Epithelial cell of proximal tubule (primary cell): ENCODE measurements at places on chromosomes 2 and 18. TPM values are rescaled to one million over a fixed set of nuclear protein-coding genes. Genes with fewer than 3 reads are reported as not detected.

- DNase-seq = no peak
Measured at GRCh38 chr2:235806986-235807750, 313.3 kb downstream of the AGAP1 start.

DNA sequence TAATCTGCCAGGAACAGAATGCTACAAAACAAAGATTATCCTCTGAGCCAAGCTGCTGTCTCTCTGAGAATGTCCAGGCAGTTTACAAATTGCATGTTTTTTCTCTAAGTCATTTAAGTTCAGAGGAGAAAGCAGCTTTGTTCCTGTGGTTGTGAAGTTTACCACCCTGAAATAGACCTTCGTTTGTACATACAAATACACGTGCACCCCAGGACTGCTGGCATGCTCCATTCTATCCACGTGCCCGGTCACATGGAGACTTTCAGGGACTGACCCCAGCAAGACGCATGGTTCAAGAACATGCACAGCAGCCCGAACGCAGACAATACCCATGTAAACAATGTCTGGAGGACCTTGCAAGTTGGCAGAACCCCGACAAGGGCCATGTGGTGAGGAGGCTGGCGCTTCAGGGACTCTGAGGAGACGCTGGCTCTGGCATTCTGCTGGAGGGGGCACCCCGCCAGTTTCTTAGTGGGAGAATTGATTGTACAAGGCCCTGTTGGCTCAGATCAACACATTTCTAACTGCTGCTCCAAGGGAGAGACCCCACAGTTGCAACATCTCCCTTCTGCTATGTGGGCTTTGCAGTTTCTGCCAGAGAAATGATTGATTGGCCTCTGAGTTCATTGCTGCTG is 33.3 kb downstream of the FAM178B start:
- DNase-seq = no peak

DNA sequence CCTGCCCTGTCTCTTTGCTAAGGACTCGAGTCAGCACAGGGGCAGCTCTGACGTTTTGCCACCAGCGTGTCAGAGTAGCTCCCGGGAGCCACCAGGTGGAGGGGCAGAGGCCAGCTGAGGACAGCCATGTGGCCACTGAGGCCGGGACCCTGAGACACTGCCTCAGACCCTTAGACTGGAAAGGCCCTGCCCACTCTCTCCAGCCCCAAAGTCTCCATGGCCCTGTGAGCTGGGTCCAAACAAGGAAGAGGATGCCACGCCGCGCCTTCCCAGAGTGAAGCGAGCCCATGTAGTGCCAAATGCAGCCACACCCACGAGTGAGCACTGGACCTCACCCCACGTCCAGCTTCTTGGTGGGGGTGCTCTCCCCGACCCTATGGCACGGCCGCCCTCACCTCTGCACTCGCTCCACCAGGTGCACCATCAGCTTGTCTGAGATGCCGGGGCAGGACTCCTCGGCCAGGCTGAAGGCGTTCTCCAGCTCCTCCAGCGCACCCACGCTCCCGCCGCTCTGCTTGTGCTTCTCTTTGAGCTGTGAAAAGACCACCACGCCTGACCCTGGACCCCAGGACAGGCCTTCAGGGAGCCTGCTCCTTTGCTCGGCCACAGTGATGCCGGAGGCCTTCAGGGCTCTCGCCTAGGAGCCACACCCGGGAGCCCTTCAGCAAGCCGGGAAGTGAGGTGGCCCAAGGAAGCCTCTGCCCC is 12.2 kb downstream of the STK25 start:
- DNase-seq = no peak

GRCh38 chr2:26400723-26401122 is 997 bp upstream of the DRC1 start:
- no peak for DNase-seq

DNA sequence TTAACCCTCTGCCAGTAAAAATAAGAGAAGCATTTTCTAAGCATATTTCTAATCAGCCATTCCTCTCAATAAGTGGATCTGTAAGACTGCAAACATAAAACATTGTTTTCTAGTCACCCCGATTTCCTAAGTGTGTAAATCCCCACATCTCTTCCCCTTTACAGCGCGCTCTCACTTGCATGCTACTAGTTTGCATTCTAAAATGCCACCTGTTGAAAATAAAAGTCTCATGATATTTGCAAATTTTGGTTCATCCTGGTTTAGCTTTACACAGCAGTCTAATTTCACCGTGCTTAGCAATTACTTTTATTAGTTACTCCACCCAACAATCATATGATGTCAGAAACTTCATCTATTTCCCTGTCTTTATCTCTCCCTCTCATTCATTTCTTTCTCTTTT is 1230.7 kb upstream of the ZEB2 start:
- no peak for DNase-seq

DNA sequence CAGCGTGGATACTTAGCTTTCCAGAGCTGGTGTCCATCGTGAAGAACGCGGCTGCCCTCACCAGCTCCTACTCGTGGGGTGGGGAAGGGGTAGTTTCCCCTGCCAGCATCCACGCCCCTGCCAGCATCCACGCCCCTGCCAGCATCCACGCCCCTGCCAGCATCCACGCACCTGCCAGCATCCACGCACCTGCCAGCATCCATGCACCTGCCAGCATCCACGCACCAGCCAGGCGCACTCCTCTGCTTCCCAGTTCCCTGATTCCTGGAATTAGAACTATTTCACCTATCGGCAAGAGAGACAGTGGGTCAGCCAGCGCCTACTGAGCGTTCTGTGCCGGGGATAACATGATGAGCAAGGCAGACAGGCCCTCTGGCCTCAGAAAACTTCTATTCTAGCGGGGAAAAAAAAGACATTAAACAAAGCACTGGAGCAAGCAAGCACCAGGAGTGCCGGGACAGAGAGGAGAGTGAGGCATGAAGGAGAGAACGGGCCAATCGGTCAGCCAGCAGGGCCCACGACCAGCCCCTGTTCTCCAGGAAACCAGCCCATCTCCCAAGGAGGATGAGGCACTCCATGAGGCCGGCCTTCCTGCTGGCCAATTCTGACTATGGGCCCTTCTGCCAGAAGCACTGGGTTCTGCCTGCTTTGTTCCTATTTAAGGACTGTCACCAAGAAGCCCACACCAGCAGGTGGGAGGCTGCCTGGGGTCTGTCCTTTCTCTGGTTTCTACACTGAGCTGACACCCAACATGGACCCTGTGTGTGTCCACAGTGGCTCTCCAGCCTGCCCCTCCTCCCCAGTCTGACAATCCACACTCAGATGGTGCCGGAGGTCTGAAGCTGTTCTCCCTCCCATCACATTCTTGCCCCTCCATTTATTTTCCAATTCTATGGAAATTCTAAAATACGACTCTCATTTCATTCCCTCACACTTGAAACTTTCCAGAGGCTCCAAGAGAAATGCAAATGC is 78.4 kb upstream of the SALL3 start:
- DNase-seq = no peak

Gene RTKN
- 77.3 and 85.3 TPM in 2 replicates for total RNA-seq

Gene M1AP
- total RNA-seq = 1.7 and 2.5 TPM in 2 replicates

Gene FAM124B
- 0.07 TPM in 1 of 2 replicates, not detected in the other for total RNA-seq

Gene POU3F3
- total RNA-seq = 22.1 and 34.0 TPM in 2 replicates

Gene ACMSD
- 0.23 and 0.29 TPM in 2 replicates for total RNA-seq
